Sigmoid colon (tissue), 7 donors: ENCODE measurements at places on chromosomes 3 and 15. TPM values are rescaled to one million over a fixed set of nuclear protein-coding genes. Genes with fewer than 3 reads are reported as not detected.
A peak's percentile ranks its signal among the peaks of the same experiment; 100 is the strongest.

DNA sequence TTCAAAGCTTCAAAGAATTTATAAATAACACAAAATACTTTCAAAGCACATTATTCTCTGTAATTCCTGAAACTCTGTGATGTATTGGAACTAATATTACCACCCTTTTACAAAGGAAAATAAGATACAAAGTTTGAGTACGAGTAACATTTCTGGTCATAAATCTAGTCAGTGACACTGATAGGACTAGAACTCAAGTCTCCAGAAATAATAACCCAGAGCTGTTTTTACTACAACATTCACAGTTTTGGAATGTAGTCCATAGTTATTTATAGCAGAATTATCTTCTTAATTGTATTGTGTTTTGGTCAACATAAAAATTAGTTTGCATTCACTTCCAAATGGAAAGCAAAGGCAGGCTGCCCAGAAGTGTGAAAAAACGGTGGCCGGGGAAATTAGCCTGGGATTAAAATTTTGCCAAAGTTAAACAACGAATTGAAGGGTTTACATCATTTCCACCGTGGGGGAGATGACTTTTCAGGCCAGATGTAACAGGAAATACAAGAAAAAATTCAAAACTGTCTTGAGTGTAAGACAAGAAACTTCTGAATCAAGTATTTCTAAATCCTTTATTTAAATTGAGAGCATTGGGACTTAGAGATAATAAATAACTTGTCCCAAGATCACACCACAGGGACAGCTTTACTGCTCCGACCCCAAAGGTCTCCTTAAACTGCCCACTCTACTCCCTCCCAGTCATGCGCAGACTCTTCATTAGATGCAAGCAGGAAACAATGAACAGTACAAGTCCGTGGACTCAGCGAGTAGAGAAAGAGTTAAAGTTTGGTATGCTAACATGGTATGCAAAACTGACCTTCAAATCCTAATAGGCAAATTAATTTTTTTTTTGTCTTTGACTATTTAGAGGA is 74.3 kb upstream of the VGLL4 start:
- DNase-seq: no peak

The HTR3E gene
- total RNA-seq: not detected

- no peak for DNase-seq
Measured at GRCh38 chr3:170725285-170725731, 139.4 kb upstream of the SLC7A14 start.

The LRRC2 gene
- 4.6 TPM for total RNA-seq

- no peak for DNase-seq
Measured at GRCh38 chr3:186128158-186128557, 19.3 kb upstream of the ETV5 start.

The PLSCR5 gene
- not detected for total RNA-seq

DNA sequence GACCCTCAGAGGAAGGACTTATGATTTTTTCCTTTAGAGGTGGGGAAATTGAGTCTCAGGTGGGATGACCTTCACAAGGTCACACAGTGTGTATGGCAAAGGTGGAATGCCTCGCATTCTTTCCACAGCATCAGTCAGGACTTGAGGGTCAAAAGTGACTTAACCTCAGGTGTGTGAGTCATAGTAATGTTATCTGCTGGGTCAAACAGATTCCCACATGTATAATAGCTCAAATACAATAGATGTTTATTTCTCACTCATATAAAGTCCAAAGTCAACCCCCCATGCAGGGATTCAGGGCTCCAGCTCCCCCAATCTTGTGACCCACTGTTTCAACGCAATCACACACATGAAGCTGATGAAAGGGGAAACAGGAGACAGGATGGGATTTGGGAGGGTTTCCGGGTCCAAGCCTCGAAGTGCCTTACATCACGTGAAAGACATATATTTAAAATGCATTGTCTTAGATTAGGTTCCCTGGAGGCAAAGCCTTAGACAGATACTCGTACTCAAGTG is 34.0 kb upstream of the CCDC174 start:
- DNase-seq: no peak

DNA sequence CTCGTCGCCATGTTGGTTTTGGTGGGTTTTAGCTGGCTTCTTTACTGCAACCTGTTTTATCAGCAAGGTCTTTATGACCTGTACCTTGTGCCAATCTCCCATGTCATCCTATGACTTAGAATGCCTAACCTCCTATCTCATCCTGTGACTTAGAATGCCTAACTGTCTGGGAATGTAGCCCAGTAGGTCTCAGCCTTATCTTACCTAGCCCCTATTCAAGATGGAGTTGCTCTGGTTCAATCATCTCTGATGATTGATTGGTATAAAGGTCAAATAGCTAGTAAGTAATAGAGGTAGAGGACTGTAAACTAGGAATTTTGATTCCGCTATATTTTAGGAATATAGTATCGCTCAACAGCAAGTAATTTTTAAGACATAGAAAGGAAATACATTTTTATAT is 1.3 kb upstream of the ACKR2 start:
- DNase-seq: no peak

DNA sequence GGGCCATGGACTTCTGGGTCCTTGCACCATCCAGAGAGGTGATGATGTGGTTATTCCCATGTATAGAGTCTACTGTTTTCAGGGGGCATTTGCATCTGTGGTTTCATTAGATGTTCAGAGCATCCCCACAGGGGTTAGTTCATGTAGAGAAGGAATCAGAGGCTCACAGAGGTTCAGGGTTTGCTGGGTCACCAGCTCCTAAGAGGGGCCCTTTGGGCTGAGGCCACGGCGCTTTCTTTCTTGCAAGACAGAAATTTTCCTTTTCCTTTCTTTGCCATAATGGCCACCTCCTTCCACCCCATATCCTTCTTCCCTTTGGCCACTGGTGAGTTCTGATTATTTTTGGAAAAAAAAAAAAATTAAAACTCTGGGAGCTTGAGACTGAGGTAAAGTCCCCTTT is 62.3 kb downstream of the APBA2 start:
- DNase-seq: peak; percentile 5

The TUSC7 gene
- total RNA-seq: not detected

The CRABP1 gene
- 4.5 TPM for total RNA-seq

DNA sequence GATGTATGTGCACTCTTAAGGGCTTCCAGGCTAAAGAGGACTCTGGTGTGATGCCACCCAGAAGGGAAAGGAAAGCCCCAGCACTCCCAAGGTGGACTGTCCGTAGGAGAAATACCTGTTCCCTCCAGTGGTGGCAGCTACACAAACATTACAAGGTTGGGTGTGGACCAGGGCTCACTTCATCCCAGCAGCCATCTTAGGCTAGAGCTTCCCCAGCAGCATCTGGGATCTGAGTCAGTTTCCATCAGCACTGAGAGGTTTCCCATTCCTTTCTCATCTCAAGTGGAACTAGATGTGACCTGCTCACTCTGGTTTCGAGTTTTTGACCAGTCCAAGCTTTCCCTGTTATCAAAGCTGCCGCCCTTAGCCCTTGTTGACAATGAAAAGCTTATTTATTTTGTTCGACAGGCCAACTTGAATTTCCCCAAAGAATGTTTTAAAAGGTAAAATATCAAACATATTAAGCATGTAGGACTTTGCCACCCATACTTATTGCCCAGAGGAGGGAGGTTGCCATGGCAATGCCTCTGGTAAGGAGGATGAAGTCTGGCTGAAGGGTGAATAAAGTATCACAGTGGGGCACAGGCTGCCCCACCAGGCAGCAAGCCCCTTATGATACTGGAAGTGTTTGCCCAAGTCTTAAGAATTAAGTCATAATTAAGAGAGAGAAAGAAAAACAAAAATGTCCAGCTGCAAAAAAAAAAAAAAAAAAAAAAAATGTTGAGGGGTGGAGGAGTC is 28.9 kb downstream of the CLDN18 start:
- DNase-seq: no peak

The GRIP2 gene
- 0.16 TPM for total RNA-seq

The CHRNA7 gene
- total RNA-seq: 1.4 TPM
